ENCODE measurements at places on chromosomes 2 and 18.

- no peak for DNase-seq
These were observed 18.0 kb downstream of the RAPGEF4 start for GRCh38 chr2:172753610-172754009.

- no peak for DNase-seq
These were observed 272.2 kb downstream of the TSN start for GRCh38 chr2:122027510-122028217.

DNA sequence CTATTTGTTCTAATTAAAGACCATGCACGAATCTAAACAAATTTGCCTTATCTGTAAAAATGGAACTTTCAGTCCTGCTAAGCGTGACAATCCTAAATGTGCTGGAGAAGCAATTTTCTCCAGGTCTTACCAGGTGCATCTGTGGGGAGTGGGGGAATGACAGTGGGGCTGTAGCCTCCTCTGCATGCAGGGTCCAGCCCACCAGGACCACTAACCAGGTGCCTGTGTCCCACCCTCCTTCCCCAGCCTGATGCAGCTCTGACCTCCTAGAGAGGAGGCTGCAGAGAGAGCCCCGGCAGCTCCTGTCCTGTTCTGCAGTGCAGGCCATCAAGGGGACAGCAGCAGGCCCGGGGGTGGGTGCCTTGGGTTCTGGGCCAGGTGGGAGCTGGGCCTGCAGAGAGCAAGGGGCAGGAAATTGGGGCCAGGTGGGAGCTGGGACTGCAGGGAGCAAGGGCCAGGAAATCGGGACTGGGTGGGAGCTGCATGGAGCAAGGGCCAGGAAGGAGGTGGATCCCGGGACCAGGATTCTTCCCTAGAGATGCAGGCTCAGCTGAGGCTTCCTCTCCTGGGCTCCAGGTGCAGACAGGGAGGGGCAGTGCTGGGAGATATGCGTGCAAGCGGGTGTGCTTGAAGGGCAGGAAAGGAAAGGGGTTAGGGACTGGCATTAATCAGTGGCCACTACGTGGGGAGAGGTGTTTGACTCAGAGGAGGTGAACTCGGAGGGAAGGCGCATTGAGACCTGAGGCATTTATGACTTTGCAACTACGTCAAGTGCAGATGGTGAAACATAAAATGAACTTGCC, 185.3 kb downstream of the ANKRD30B start:
- DNase-seq = no peak

GRCh38 chr2:127909019-127909418, 23.3 kb upstream of the AMMECR1L start:
- no peak for DNase-seq

GRCh38 chr2:41881249-41881648, 166.6 kb upstream of the PKDCC start:
- DNase-seq = no peak

DNA sequence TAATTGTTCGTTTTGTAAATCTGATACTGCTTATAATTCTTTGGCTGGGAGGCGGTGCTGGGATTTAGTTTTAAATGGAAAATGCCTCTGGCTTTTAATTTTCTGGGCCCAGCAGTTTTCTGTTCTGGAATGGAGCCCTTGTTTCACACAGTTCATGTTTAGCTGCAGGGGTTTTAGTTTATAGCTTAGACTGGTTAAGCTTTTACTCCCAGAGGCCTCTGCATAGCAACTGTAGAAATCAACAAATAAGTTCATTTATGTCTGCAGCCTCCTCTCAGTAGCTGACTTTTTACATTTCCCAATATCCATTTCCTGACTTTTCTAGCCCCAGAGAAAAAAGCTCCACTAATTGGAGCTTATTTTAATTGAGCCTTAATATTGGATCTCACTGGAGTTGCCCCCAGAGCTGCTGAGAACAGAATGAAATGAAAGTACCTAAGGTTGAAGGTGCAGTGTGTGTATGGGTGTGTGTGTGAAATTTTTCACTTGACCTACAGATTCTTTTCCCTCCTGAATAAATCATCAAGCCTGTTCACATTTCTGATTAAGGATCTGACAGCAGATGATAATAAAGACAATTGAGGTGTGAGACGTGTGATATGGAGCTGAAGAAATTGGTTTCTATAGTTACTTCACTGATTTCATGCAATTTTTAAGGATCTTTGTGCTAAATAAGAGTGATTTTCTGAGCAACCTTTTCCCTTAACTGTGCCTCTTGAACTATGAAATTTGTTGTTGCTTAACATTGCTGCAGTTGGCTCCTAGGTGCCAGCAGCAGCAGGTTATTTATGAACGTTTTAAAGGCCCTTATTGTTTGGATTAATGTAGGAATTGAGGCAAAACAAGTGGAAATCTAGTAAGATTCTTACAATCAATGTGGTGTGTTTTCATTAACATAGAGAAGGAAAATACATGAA, 109.6 kb downstream of the TAF4B start:
- no peak for DNase-seq

DNA sequence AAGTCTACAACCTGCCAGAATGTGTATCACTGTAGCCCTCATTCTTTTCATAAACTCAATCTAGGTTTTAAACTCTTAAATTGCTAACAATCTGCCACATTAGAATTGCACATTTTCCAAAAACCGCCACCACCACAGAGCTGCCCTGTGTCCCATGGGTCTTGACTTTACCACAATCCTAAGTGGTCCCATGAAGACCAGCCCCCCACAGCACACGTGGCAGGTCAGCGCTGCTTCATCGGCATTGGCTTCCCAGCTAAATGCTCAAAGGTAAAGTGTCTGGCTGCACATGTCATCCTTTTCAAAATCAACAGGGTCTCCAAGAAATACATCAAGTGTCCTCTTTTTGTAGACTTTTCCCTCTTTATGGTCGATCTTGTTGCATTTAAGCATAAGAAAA, 2.4 kb downstream of the TBC1D8 start:
- DNase-seq = no peak

DNA sequence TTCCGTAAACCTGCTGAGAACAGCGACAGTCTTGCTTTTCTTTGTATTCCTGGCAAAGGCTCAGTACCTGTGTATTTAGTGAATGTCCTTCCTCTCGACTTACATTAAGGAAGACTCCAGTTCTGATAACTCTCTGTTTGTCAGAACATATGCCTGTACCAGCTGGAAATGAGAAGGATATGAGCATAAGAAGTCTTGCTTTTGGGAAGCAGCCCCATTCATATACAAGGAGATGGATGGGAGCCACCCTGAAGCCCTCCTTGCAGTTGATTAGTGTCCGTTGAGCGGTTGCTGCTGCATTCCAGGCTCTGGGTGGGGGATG, 59.8 kb downstream of the SH3BP4 start:
- DNase-seq = no peak

- DNase-seq = no peak
These were observed 31.9 kb upstream of the CDH2 start for GRCh38 chr18:28208712-28209265.

GRCh38 chr2:201466050-201466675, 14.6 kb downstream of the STRADB start:
- DNase-seq = peak; percentile 48

- no peak for DNase-seq
These were observed 27.7 kb downstream of the IMPA2 start for GRCh38 chr18:12008842-12009580.

DNA sequence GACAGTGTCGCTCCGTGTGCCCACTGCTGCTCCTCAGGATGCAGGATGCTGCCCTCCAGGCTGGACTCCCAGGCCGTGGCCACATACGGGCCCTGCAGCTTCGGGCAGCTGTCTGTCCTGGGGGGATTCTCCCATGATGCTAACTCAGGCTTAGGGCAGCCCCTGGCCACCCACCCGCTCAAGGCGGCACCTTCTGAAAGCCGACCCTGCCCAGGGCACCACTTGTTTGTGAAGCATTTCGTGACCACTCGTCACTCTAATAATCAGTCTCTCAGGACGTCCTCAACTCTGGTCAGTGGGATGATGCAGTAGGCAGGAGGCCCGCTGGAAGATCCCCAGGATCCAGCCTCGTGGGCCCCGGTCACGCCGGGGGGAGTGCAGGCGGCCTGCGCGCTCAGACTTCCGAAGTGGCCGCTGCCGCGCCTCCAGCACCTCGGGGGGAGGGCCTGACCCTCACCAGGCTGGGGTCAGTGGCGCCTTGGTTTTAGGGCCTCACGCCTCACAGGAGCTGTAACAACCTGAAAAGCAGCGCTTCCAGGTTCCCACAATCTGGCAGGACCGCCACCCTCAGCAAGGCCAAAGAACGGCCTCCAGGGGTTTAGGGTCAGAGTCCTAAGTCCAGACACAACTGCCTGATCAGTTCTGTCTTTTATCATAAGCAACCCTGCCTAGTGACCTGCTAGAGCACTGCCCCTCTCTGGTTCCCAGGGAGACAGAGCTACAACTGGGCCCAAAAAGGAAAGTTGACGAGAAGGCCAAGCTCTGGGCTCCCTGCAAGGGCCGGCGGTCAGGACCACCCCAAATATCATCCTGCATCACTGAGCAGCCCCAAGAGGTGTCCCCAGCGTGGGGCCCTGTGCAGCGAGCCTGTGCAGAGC, 53.0 kb downstream of the EIPR1 start:
- DNase-seq = no peak

DNA sequence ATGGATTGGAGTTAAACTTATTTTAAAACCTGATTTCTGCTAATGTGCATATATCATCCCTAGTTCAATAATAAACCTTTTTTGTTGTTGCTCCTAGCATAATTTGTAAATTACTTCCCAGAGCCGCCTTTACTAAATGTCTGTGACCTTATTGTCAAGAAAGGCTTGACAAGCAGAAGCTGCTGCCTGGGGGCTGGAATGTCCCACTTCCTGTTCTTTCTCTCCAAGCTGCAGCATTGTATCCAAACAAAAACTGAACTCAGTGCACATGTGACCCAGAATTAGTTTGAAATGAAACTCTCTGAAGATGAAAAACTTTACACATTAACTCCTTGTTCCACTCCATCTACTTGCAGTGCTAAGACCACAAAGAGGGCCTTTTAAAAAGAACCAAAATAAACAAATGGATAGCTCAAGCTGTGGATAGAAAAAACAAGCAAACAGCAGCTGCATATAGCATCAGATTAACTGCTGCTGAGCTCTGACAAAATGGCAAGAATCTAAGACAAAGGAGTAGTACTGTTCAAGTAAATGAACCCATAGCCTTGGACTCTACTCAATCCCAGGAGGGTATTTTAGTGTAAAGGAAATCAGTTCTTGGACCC, 99.8 kb upstream of the NEUROD1 start:
- DNase-seq = no peak

GRCh38 chr2:207465894-207466293, 63.9 kb upstream of the CREB1 start:
- DNase-seq = no peak

- peak; percentile 68 for DNase-seq
These were observed at the start of gene DYSF for GRCh38 chr2:71453404-71454220. Gene DYSF, plus strand, starts transcription at chr2:71453561.

DNA sequence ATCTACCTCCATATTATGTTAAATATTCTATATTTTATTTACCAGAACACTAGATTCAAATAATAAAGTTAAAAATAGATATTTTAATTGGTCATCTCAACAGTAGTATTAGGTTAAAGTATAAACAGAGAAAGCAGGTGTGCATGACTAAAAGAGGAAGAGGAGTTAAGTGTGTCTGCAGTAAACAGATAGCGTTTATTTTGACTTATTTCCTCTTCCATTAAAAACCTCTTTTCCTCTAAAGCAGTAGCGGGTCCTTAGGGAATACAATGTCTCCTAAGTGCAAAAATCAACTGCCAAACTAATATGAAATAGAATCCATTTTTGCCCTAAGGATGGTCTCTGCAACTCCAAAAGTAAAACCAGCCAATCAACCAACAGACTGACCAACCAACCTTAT, 27.7 kb downstream of the EIF2AK3 start:
- no peak for DNase-seq

DNA sequence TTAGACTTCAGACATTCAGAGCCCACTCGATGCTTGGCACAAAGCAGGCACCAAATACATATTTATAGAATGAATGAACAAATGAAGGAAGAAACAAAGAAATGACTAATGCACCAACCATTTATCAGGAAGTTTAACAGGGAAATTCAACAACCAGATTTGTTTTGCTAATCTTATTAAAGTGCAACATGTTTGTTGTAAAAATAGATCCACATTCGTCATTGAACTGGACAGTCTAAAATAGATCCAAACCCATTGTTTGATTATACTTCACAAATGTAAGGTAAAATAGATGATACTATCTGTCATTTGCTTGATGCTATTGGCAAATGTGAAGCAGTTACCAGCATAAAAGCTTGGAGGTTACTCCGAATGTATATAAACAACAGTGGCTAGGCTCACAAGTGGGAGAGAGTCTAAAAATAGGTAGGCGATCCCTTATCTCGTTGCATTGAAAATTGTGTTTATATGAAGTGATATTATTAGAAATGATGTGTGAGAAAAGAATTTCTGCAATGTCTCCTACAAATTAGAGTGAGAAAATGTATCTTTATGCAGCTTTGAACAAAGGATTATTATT, 246.2 kb downstream of the NEDD4L start:
- peak; percentile 41 for DNase-seq

GRCh38 chr2:216850665-216851322, 9.1 kb downstream of the TNP1 start:
- no peak for DNase-seq

DNA sequence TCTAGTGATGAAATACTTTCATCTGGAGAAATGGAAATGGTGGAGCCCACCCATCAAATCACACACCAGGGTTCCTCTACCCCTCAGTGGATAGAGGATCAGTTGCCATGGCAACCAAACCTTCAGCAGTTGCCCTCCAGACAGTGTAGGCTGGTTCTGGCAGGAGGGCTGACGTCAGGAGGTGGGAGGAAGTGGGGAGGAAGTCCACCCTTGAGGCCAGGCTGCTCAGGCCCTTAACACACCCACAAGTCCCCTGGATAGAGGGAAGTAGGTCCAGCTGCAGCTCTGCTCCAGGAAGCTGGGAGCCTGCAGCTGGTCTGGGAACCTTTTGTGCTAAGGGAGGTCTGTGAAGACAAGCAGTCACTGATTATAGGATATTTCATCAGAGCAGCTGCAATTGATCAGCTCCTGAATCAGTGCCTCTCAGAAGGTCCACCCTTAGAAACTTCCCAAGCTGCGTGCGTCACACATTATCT, 186.6 kb downstream of the MTX2 start:
- no peak for DNase-seq

DNA sequence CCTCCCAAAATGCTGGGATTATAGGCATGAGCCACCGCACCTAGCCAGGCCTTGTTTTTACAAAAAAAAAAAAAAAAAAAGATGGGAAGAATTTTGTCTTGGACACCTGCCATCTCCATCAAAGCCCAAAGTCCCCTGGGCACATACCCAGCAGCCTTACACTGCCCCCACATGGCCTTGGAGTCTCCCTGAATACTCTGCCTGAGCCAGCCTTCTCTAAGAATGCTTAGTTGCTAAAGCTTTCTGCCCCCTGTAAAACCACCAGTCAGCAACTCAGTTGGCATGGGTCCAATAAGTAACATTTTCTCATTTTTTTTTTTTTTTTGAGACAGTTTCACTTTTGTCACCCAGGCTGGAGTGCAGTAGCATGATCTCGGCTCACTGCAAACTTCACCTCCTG, 40.6 kb downstream of the SPC25 start:
- peak; percentile 29 for DNase-seq

- DNase-seq = no peak
These were observed 31.0 kb downstream of the VIT start for GRCh38 chr2:36727550-36727949.

Data from hepatic stellate cell (primary cell).